ENCODE measurements at places on chromosomes 16 and 17.

GRCh38 chr17:45222289-45222995, 757 bp downstream of the FMNL1 start:
- no peak for DNase-seq

DNA sequence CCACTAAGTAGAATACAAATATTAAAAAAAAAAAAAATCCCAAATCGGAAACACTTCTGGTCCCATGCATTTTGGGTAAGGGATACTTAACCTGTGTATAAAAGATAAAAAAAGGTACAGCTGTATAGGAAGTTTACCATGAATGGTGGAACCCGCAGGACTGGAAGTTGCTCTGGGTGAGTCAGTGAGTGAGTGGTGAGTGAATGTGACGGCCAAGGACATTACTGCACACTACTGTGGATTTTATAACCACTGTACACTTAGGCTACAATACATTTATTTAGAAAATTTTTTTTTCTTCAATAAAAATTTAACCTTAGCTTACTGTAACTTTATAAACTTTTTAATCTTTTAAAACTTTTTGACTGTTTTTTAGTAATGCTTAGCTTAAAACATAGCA, 71.3 kb upstream of the BCAR1 start:
- no peak for DNase-seq

DNA sequence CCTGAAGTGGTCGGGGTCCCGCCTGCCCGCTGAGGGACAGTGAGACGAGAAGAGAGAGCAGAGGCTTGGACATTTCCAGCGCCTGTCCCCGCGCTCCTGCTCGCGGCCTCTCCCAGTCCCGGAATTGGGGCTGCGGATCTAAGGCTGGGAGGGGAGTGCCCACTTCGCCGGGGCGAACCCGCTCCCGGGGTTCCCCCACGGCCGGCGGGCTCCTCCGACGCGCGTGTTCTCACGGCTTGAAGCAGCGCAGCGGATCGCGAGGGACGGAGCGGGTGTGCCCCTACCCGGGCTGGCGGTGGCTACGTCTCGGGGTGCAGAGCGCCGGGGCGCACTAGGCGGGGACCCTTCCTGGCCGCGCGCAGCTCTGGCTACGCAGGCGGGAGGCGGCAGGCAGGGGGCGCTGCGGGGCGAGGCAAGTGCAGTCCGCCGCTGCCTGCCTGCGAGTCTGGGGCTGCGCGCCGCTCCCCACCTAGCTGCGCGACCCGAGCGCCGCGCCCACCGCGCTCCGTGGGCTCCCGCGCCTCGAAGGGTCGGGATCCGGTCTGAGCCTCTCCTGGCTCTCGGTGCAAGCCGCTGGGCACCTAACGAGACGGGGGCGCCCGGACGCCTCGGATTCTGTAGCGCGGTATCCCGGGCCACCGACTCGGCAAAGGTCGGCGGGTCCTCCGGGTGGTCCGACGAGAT, 1.2 kb downstream of the NGFR start:
- DNase-seq = no peak

DNA sequence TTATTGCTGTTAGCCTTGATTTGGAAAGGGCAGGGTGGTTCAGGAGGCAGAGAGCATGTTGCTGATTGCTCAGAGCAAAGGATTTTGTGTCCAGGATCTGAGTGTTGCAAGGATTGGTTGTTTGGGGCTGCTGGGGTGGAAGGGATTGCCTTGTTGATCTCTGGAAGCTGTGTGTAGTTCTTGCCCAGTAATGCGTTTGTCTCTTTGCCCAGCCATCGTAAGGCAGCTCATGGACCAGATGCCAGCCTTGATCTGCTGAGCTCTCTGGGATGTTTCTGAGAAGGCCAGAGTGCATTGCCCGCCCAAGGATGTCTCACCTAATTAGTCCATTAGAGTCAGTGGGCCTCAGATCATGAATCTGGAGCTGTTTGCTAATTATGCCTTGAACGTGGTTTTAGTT, 33.6 kb downstream of the NKD1 start:
- DNase-seq = no peak

DNA sequence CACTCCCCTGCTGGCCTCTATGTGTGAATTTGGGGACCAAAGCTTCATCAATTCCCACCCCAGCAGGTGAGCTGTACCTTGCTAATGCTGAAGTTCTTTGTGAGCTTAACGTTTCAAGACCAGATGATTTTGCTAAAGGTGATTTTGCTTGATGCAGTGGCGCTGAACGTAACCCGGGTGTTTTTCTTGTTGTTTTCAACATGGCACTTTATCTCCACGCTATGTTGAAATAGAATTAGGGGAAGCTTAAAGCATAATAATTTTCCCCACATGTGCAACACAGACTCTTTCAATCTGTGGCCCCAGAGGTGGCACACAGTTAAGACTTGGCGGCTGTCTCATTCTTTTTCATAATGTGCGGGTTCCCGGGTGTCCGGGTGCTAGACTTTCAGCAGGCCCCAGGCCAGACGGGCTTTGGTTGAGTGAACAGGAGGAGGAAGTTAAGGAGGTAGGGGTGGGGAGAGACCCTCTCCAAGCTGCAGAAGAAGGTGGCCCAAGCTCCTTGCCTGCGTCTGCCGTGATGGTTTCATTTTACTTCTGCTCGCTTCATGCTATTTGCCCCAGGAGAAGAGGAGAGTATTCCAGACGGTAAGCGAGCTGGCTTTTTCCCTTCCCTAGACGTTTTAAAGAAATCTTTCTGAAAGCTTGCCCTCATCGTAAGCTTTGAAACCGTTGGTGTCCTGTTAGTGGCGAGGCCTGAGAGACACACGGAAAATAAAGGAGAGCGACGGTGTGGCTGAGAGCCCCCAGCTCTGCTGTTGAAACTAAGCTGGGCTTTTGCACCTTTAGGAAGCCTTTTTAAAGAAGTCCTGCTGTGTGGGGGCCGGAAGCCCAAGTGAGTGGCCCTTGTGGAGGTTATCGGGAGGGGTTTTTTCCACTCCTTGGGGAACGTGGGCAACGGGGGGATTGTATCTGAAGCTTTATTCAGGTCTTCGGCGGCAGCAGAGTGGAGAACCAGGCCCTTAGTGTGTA, 4.2 kb downstream of the FOXC2 start:
- no peak for DNase-seq

DNA sequence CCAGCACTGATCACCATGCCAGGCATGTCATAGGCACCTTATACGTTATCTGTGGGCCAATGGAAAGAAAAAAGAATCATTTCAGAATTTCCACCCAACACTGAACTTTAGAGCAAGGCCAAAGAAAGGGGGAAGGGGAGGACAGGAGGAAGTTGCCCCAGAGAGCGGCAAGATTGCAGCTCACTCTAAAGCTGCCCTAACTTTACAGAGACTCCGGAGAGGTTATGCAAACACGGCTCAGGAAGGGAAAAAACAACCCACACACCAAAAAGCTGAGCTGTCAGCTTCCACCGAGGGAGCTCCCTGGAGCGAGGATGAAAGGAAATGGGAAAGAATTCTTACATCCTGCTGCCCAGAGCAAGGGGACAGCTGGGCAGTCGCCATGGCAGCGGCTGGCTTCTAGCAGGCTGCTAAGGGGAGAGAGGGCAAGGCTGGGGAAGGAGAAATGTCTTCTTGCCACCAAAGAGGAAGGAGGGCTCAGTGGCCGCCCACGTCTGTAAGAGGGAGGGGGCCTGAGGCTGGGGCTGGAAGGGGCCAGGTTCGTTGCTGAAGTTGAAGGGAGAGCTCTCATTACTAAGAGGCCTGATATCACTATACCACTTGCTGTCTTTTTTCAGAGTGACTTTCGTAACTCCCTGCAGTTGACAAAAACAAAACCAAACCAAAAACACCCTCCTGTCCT, 18.2 kb downstream of the COTL1 start:
- DNase-seq = peak; percentile 87

DNA sequence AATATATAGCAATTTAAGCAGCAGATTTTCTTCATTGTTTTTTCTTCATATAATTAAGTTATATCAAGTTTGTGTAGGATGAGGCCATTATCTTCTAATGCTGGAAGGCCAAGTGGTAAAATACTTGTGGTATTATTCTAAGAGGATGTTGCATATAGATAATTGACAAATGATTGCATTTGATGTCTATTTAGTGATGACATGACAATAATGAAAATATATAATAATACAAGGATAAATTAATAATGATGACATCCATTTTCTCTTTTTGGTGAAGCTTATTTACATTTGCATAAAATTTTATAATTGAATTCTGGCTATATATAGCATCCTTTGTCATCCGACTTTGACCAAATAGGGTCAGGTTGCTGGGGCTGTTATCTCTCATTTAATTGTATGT, 195.4 kb upstream of the KCNJ16 start:
- no peak for DNase-seq

- peak; percentile 33 for DNase-seq
Observed at GRCh38 chr17:9465210-9465921, 110.3 kb downstream of the STX8 start.

GRCh38 chr16:72739577-72739976, 308.4 kb downstream of the ZFHX3 start:
- no peak for DNase-seq

- DNase-seq = peak; percentile 36
Observed at GRCh38 chr16:57645691-57646387, 17.4 kb downstream of the ADGRG1 start.

DNA sequence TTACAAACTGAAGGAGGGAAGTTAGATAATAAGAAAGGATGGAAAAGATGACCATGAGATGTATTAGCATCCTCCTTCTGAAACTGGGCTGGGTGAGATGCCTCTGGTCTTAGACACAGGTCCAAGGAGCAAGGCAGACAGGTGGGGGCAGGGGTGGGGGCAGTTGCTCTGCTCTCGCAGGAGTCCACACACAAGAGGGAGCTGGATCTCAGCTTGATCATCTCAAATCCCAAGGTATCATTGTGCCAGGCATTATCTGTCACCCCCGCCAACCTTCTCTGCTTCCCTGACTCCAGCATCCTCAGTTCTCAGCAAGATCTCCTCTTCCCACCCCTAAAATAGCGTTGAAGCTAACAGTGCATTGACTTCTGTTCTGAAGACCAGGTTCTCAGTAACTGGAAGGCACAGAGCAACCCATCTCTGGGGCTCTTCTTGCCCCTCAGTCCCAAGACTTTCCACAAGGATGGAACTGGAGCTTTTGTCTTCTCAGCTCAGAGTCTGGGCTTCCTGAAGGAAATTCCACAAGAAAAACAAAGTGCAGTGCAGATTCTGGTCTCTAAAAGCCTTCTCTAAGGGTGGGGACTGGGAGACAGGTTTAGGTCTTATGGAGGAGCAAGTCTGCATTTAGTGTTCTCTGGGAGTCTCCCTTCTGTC, 1.6 kb downstream of the FLOT2 start:
- DNase-seq = no peak

GRCh38 chr17:76056882-76057281, 15.4 kb downstream of the SRP68 start:
- no peak for DNase-seq

GRCh38 chr16:27174798-27175197, 28.5 kb upstream of the KDM8 start:
- no peak for DNase-seq

GRCh38 chr17:77769215-77769614, 189.3 kb upstream of the TNRC6C start:
- DNase-seq = no peak

- DNase-seq = no peak
Observed at GRCh38 chr17:49681106-49681979, 3.4 kb upstream of the SPOP start.

DNA sequence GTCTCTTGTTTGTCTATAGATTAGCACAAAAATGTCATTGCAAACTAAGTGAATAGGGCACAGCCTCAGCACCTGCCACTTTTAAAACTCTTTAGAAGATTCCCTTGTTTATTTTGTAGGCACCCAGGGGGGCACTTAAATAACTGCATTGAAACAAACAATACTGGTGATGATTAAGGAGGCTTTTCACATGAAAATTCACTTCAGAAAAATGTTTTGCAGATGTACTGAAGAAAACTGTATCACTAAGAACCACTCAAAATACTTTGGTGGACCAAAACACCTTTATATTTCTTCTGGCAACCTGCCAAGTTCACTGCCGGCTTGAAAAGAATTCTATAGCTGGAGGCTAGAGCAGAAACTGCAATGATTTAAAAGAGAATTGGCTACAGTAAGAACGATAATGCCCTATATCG, 281.5 kb downstream of the TOX3 start:
- DNase-seq = no peak

GRCh38 chr17:9402590-9403199, 172.9 kb downstream of the STX8 start:
- DNase-seq = no peak

- DNase-seq = peak; percentile 6
Observed at GRCh38 chr17:79305768-79306423, 231.3 kb downstream of the ENGASE start.

DNA sequence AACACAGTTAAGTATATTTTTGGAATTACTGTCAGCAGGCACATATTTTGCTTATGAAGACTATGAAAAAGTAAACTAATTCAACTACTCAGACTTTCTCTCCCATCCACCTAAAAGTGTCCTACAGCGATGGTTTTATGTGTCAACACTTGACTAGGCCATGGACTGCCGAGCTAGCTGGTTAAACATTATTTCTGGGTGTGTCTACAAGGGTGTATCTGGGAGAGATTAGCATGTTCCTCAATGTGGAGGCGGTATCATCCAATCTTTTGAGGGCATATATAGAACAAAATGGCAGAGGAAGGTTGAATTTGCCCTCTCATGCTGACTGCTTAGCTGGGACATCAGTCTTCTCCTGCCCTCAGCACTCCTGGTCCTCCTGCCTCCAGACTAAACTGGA, 82.7 kb upstream of the CDYL2 start:
- DNase-seq = no peak

DNA sequence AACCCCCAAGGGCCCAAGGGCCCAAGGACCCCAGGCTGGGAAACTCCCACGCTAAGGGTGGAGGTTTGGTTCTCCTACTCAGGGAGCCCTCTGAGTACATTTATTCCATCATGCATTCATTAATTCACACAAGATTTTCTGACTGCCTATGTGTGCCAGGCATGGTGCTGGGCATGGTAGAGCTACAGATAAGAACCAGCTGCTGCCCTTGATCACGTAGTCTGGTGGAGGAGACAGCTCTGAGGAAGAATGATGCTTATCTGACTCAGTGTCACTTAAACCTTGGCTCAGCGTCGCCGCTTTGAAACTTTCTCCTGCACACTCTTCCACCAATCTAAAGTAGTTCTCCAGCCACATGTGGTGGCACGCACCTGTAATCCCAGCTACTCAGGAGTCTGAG, 3.6 kb upstream of the ARL4D start:
- no peak for DNase-seq

GRCh38 chr16:3133844-3134243, 985 bp upstream of the ZNF213 start:
- DNase-seq = no peak

- no peak for DNase-seq
Observed at GRCh38 chr16:85989376-85989775, 90.4 kb downstream of the IRF8 start.

GRCh38 chr17:49887086-49887743, 39.3 kb upstream of the TAC4 start:
- no peak for DNase-seq

GRCh38 chr16:12406926-12407690, 396.6 kb downstream of the CPPED1 start:
- no peak for DNase-seq

All from stromal cell of bone marrow (primary cell).